ENCODE measurements at places on chromosomes 3 and 15. TPM values are rescaled to one million over a fixed set of nuclear protein-coding genes. Genes with fewer than 3 reads are reported as not detected.

FOXL2 gene
- total RNA-seq: 0.12 TPM

PLA2G4D gene
- not detected for total RNA-seq

RIOX2 gene
- total RNA-seq: 37.8 TPM

A4GNT gene
- total RNA-seq: not detected

OIP5 gene
- total RNA-seq: 15.3 TPM

TYRO3 gene
- 3.0 TPM for total RNA-seq

ARMC8 gene
- total RNA-seq: 40.2 TPM

GOLGA8S gene
- 0.29 TPM for total RNA-seq

ADIPOQ gene
- not detected for total RNA-seq

GRCh38 chr3:141449424-141449823 lies 37.4 kb upstream of the RASA2 start:
- no peak for DNase-seq

- DNase-seq: no peak
Observed at GRCh38 chr3:171747223-171747920, 62.9 kb downstream of the PLD1 start.

GRCh38 chr3:193732391-193732790 lies 139.4 kb downstream of the OPA1 start:
- no peak for DNase-seq

- no peak for DNase-seq
Observed at GRCh38 chr15:73955861-73956742, 29.8 kb downstream of the LOXL1 start.

DNA sequence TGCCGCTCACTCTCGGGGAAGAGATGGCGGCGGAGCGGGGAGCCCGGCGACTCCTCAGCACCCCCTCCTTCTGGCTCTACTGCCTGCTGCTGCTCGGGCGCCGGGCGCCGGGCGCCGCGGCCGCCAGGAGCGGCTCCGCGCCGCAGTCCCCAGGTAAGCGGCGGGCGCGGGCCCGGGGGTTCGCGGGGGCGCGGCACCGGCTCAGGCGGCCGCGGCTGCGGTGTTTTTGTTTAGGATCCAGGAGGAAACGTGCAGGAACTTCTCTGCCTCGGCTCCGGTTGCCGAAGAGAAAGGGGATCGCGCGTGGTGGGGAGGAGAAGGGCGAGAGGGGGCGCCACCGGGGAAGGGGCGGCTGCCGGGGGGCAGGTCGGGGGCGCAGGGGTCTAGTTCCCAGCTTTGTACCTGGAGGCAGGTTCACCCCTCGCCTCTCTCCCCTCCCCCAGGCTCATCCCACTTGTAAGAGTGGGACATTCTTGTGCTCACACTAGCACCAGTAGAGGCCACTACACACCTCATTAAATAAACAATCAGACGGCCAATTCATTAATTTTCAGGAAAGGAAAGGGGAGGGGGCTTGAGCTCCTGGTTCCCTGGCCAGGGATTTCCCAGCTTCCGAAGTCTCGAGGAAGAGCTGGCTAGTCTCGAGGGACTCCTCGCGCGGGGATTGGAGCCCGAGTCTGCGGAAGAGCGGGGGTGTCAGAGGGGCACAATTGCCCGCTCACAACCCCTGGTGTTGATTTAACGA lies 562 bp downstream of the NEO1 start:
- peak; percentile 27 for DNase-seq

DNA sequence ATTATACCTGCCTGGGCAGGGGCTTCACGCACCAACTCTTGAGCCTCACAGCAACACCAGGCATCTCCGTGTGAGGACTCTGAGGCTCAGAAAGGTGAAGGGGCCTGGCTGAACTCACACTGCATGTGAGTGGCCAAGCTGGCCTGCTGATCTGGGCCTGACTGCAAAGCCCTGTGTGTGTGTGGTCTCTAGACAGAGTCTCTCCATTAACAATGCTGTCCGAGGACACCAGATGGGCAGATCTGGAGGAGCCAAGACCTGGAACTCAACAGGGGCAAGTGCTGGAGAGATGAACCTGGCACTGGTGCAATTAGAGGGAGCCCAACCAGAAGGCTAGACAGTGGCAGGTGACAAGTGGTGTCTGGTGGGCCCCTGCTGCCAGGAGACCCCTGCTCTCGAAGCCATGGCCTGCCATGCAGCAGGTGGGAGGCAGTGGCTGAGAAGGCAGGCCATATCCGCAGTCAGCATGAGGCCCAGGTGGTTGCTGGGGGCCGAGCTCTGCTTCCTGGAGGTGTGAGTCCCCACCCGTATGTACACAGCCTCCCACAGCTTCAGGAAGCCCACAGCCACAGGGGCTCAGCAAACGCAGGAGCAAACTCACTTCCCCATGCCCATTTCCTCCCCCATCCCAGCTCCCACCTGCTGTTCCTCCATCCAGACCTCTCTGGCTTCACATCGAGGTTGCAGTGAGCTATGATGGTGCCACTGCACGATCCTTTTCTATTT lies 39.0 kb downstream of the CYP11A1 start:
- DNase-seq: no peak

- DNase-seq: no peak
Observed at GRCh38 chr3:79148786-79149185, 619.0 kb downstream of the ROBO1 start.

DNA sequence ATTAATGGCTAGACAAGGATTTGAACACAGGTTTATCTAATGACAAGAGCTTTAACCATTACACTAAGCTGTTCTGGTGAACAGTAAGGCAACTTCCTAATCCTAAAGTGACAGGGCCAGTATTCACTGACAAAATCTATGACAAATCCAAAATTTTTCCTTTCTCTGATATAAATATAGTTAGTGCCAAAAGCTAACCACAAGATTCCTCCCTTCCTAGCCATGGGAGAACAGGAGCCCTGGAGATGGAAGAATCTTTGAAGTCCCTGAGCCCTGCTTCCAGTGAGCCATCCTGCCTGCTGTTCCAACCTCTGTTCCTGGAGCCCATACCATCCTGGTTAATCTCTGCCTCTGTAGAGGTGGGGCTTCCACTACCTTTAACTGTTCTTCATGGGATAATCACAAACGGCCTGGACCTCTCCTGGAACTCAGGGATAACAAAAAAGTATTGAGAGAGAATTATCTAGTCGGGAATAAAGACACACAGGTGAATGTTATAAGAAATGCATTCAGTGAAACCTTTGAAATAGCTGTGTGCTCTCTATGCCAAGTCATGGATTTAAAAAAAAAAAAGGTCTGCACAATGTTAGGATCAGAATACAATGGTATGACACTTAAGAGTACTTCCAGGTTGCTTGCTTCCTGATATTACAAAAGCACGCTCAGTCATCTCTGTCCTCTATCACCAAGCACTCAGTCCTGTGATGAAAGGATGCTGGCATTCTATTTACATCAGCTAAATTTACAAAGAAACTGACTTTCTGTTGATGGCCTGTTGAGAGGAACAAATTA lies 235.8 kb downstream of the SUCLG2 start:
- DNase-seq: no peak

GRCh38 chr15:32819448-32819847 lies 101.6 kb downstream of the GREM1 start:
- DNase-seq: no peak

DNA sequence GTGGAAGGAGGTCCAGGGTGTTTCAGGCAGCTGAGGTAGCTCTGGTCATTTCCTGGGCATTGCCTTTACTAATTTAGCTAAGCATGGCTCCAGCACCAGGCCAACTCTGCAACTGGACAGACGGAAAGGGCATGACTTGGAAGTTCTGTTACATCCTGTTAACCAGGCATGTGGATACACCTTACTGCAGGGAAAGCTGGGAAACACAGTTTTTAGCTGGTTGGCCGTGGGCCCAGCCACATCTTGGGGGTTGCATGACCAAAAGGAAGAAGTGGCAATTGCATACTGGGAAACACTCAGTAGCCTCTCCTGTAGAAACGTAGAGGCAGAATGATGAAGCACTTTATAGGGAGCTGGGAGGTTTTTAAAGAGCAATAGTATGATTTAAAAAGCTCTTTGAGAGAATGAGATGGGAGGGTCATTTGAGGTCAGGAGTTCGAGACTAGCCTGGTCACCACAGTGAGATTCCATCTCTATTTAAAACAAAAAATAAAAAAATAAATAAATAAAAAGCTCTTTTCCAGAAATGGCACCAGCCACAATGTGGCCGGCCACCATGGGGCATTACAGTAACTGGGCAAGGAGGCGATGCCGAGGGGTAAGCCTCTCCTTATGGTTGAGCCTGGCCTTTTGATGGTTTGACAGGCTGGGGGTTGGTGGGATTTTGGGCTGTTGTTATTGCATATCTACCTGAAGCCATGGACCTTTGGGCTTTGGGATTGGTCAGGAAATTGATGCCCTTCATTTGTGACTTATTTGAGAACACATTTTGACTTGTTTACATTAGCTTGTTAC lies 28.6 kb downstream of the TRAK1 start:
- no peak for DNase-seq

DNA sequence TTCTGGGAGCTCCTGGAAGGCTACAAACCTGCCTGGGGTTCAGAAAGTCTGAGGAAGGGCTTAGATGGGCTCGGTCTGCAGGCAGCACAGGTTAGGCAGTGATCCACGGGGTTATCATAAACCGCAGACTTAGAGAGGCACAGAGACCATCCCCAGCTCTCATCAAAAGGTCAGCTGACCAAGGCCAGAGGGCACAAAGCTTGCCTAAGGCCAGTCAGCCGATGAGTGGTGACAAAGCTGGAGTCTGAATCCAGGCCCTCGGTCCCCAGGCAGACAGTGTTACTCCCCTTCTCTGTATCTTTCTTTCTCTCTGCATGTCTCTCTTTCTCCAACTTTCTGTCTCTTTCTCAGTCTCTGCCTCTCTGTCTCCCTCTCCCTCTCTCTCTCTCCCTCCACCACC lies 56.5 kb downstream of the ADCY5 start:
- DNase-seq: no peak

DNA sequence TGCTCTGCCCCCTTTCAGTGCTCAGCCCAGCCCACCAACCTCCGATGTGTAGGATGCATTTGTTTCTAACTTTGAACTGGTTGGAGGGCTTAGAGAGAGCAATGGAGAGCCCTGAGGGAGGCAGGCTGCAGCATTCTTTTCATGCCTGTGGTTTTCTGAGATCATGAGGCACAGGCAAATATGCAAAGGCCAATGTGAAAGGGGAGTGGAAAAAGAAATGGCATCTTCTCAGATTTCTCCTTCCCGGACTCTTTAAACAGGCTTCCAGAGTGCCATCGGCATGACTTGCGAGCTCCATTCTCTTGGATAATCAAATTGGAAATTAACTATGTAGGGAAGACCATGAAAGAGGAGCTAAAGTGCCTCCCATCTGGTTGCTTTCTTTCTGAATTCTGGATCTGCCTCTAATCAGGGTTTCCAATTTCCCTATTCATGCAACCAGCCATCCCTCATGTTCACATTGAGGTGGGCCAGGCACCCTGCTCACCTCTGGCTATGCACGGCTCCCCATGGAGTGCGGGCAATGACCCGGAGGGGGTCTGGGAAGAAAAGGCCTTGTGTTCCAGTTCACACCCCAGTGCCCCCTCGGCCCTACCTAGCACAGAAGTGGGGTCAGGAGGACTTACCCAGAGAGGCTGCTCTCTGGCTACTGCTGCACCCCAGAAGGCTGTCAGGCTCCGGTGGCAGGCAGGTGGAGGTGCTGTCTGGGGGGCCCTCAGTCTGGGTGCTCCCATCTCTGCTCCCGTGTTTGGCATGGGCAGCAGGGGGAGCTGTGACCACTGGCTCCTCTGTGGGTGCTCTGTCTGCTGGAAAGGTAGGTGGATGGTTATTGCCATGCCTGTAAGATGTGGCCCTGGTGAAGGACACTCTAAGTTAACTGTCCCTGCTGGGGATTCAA lies 16.1 kb downstream of the AMOTL2 start:
- no peak for DNase-seq

DNA sequence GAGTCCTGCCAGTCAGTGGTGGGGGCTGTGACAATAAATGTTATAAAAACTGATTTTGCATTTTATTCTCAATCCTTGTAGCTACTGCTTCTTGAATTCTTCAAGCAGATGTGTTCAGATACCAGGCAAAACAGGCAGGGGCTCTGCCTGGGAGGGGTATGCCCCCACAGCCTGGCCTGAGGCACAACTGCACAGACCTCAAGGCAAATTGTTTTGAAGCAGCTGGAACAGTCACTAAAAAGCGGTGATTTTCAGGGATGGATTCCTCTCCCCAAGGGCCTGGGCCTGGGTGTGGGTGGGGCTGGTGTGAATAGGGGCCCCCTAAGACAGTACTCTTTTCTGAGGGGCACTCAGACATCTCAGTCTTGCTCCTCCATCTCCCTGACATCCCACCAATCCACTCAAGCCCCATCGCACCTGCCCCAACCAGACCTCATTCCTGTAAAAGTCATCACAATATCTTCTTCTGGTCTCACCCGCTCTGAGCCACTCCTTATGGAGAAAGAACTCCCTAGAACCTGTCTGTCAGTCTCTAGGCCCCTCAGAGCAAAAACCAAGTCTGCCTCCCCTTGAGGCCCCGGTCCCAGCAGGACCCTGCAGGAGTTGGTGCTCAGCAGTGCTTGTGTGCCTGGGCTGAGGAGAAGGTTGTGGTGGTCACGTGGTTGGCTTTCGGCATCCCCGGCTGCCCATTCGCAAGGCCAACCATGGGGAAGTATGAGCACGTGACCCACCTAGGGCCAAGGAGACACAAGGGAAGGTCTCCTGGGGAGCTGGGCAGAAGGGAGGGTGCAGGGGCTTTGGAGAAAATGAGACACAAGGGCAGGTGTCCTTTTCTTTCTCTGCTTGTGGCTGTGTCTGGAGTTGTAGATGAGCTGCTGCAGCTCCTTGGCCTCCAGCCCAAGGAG lies 2.9 kb upstream of the PSTPIP1 start:
- no peak for DNase-seq

DNA sequence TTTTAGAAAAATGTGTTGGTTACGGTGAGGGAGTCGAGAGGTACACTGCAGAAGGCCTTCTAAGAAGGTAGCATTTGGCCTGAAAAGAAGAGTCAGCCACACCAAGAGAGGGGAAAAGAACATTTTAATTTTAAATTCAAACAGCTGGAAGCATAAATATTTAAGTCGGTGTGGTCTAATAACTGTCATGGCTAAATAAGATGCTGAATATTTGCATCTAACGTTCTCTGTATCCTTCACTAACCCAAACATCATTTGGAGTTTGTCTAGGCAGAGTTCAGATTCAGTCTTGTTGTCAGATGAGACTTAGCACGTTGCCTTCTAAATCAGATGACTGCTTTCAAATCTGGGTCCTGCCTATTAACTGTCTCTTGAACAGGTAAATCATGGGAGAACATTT lies 583.3 kb downstream of the DIPK2A start:
- no peak for DNase-seq

DNA sequence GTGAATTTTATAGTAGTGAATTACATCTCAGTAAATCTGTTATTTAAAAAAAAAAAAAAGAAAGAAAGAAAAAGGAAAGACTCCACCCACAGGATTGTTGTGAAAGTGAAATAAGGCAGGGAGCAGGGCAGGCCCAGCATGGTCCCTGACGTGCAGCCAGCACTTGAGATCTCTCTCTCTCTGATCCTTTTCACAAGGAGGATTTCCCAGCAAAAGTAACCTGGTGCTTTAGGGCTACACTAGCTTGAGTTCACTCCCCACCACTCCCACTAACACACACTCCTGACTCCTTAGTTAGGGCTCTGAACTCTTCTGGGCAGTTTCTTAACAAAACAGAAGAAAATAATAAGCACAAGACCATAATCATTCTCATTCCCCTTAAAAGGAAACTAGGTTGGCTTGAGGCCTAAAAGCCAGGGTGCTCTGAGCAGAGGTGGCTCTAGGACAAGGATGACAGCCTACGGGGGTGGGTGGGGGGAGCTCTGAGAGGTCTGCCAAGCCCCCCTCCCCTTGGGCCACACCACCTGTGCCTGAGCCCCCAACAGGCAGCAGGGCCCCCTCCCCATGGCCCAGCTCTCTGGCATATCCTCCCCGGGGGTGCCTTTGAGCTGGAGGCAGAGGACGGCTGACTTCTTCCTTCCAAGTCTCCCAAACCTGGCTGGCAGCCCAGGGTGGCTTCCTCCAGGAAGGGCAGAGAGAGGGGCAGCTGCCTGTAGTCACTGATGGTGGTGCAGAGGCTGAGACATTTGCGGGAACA lies 856 bp downstream of the TMEM40 start:
- no peak for DNase-seq

- no peak for DNase-seq
Observed at GRCh38 chr3:161203485-161204098, 17.5 kb upstream of the NMD3 start.

Measured in activated T-cell treated with anti-CD3 and anti-CD28 coated beads, Interleukin-2, amount 50 U/mL, for 72 hours (primary cell).